ENCODE measurements at places on chromosomes 4 and X.

- DNase-seq, result peak; percentile 38
Measured at GRCh38 chrX:72002875-72003274, 92.2 kb downstream of the NHSL2 start.

GRCh38 chrX:120000490-120001246 lies 57.1 kb upstream of the NKAP start:
- no peak for DNase-seq

- DNase-seq, result no peak
Measured at GRCh38 chr4:170091069-170091696, 1.4 kb upstream of the AADAT start.

DNA sequence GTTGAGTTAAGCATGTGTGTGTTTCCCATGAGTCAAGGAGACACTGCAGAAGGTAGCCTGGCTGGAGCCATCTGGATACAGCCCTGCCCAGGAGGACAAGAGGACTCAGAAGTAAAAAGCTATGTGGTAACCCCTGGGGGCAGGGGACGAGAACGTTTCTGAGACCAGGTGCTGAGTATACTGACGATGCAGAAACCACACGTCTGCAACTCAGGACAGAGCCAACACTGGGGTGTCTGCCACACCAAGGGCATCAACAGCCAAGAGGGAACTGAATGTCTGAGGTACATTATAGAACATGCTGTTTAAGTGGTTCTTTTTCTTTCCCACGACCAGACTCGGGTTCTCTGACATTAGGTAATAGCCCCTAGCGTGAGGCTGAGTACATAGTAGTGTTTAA lies 94.1 kb upstream of the GPR34 start:
- no peak for DNase-seq

DNA sequence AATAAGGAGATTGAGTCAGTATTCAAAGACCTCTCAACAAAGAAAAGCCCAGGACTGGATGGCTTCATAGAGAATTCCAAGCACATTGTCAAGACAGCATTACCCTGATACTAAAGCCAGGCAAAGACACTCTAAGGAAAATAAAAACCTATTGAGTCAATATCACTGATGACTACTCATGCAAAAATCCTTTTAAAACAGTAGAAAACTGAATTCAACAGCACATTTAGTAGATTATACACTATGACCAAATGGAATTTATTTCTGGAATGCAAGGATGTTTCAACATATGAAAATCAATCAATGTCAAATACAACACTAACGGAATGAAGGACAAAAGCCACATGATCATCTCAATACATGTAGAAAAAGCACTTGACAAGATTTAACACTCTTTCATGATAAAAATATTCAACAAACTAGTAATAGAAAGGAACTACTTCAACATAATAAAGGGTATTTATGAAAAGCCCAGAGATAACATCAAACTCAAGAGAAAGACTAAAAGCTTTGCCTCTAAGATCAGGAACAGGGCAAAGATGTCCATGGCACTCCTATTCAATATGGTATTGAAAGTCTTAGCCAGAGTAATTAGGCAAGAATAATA lies 633.3 kb downstream of the ANKRD50 start:
- peak; percentile 81 for DNase-seq

GRCh38 chr4:113049421-113050370 lies at the start of gene ANK2:
Gene ANK2 (plus strand): TSS chr4:113049653. CDS start chr4:113049729, 76 bp downstream.
- DNase-seq, result peak; percentile 4

GRCh38 chr4:54879576-54879975 lies 221.8 kb downstream of the KIT start:
- DNase-seq, result peak; percentile 94

GRCh38 chrX:2188330-2188792 lies 312.4 kb downstream of the DHRSX start:
- DNase-seq, result no peak

DNA sequence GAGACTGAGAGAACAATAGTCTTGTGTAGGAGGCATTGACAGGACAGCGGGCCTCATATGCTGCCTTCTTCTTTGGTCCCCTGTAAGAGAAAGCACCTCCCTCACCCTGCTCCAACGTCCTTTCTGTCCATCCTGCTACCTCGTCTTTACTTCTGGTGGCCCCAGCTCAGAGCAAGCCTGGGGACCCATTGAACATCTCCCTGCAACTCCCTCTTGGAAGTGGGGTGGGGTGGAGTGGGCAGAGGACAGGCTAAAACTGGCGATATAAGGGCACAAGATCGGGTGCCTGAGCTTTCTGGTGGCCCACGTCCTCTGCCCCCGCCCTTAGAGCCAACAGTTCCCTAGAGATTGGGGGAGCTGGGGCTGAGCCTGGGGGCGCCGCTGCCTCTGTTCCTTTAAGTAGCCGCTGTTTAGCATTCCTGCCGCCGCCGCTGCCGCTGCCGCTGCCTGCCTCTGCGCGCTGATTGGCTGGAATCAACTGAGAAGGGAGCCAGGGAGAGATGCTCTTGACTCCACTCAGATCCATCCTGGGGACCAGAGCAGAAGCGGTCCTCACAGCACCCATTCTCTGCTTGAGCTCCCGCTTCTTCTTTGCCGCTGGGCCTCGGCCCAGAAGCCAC lies at the start of gene DLG3:
Gene DLG3 (plus strand): TSS at position 510 of the 620 bp plus-strand sequence. CDS start 367 bp downstream, outside the sequence.
- DNase-seq, result peak; percentile 57

DNA sequence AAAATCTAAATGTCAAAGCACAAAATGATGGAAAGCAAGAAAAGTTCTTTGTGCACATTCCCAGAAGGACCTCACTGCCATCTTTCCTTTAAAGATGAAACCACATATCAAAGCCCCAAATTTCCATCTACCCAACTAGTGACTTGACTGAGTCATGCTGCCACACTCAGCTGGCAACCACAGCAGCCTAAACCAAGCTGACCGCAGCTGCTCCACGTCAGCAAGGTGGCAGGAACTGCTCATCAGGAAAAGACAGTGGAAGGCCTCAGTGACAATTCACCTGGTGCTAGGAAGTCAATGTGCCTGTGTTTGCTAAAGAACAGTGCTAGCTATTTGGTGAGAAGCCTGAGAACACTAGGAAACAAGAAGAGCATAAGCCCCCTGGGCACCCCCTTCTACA lies 26.1 kb downstream of the ACOX3 start:
- DNase-seq, result no peak

DNA sequence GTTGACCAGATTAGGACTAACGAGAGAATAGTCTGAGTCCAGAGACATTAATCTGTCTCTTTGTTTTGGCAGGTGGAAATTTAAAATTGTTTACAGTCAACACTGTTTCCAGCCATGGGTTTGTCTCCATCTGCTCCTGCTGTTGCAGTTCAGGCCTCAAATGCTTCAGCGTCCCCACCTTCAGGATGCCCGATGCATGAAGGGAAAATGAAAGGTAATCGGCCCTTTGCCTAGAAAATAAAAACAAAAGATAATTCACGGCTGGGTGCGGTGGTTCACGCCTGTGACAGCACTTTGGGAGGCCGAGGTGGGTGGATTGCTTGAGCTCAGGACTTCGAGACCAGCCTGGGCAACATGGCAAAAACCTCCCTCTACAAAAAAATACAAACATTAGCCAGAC lies 815 bp downstream of the HCCS start:
- DNase-seq, result no peak

GRCh38 chr4:76219299-76220055 lies 5.9 kb upstream of the SCARB2 start:
- no peak for DNase-seq

DNA sequence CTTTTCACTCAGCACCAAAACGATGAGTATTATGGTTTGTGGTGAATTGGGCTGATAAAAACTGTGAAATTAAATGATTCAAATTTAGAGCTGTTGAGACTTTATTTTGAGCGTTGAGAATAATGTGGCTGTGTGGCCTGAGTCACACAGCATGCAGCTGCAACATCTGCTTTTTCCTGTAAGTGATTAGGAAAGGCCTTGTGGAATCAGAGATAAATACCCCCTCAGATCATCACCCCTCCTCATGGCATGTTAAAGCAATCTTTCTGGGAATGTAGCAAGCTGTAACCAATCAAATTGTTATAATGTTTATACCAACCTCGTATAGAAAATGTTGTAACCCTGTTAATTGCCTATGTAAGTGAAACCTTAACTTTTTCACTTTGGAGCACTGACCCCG lies 90.0 kb upstream of the GRPR start:
- peak; percentile 24 for DNase-seq

Measured in fibroblast of skin of scalp (primary cell).